ENCODE measurements at places on chromosomes 5 and 9.

DNA sequence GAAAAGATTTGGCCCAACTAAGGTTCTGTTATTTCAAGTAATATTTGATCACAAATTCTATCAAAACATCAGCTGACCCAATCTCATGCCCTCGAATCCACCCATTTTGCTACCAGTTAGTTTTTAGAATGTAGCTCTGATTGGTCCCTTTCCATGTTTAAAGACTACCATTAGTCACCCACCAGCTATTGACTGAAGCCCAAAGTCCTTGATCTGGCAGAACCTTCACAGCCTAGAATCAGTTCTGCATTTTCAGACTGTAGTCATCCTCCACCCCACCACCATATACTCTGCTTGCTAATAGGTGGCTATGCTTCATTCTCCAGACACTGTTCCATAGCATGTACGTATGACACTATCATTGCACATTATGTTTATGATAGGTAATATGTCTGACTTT is 182.2 kb upstream of the TARS1 start:
- DNase-seq, result no peak

- DNase-seq, result no peak
Observed at GRCh38 chr5:168786147-168786546, 207.0 kb upstream of the PANK3 start.

GRCh38 chr5:166883016-166883415 is 1408.4 kb upstream of the WWC1 start:
- DNase-seq, result no peak

DNA sequence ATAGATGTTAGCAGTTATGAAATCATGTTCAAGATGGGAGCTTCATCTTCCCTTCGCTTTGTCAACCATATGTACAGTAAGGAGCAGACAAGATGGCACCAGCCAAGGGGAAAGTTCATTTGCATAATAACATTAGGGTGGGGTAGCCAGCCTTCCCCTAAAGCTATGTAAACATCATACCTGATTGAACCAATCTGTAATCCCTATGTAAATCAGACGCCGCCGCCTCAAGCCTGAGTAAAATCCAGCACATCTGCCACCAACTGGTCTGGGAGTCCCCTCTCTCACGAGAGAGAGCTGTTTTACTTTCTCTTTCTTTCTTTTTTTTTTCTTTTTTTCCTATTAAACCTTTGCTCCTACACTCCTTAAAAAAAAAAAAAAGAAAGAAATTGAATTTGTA is 30.8 kb upstream of the REEP2 start:
- peak; percentile 14 for DNase-seq

DNA sequence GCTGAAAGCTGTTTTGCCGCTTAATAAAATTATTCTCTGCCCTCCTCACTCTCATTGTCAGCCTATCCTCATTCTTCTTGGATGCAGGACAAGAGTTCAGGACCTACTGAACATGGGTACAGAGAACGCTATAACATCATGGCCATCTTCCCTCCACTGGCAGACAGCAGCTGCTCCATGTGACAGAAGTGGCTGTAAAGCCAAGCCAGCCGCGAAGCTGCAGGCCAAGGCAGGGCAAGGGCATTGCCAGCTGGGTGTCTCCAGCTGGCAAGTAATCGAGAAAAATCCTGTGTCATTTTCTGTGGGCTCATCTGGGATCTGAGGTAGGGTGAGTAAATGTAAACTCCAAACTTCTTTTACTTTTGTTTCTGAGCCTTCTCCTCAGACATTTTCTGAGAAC is 84.8 kb downstream of the SLC25A46 start:
- DNase-seq, result no peak

- DNase-seq, result no peak
Observed at GRCh38 chr5:15560421-15560820, 60.4 kb downstream of the FBXL7 start.

DNA sequence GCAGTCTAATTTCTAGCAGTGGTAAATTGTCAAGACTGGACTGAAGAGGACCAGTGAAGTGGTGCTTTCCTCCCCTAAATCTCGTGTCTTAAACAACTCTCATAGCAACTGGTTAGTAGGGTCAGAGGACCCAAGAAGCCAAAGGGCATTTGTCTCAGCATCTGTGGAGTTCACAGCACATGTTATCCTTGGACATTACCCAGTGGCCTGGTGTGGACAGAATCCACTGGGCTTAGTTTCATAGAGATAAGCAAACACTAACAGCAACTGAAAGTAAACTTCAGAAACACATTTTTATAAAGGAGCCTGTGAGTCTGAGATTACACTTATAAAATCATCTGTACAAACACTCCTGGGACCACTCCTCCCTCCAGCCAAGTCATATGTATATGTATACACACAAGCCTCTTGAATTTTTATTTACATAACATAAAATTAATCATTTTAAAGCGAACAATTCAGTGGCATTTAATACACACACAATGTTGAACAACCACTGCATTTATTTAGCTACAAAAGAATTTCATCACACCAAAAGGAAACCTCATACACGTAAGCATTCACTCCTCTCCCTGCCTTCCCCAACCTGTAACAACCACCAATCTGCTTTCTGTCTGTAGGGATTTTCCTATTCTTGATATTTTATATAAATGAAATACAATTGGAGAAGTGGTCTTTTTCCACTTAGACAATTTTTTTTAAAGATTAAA is 457.8 kb downstream of the RASEF start:
- DNase-seq, result no peak

DNA sequence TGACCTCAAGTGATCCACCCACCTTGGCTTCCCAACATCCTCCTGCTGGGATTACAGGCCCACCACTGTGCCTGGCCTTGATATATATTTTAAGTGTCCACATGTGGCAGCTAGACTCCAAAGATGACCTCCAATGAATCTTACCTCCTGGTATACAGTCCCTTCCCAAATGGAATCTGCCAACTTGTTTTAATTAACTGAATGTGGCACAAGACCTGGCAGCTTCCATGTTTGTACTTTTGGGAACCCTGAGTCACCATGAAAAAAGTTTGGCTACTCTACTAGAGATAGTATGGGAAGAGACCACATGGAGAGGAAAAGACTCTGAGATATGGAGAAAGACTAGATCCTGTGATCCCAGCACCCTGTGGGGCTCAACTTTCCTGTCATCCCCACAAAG is 42.5 kb downstream of the CCL28 start:
- no peak for DNase-seq

DNA sequence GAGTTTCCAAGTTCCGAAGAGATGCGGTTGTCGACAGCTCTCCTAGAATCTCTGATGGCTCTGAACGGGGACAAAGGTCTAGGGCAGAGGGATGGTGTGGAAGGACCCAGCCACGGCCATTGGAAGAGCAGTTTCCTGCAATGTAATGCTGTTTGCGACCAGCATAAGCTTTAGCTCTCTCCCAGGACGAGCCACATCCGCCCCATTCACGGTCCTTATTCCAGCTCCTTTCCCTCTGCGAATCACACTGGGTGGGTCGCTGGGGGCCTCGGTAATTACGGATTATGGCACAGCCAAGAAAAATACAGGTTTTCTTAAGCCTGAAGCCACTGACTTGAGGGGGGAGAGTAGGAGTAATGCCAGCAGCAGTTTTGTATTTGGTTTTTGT is 22.7 kb downstream of the ANXA2R start:
- no peak for DNase-seq

- DNase-seq, result no peak
Observed at GRCh38 chr5:88830567-88830966, 52.4 kb downstream of the MEF2C start.

GRCh38 chr9:131447600-131447999 is 53.7 kb downstream of the PRRC2B start:
- no peak for DNase-seq

DNA sequence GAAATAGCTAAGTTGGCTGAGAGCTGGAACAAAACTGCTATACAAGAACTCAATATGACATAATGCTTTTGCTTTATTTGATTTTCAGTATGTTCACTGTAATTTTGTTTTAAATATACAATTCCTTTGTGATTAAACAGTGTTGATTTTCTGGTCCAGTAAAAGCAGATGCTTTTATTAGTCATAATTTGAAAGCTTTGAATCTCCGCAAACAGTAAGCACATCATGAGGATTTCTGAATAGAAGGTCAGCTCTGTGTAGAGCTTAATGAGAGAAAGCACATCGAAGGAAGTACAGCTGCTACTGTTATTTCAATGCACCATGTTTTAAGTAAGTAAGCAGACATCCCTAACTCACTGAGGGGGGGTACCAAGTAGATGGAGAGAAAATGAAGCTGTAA is 701.3 kb upstream of the ACO1 start:
- DNase-seq, result no peak

DNA sequence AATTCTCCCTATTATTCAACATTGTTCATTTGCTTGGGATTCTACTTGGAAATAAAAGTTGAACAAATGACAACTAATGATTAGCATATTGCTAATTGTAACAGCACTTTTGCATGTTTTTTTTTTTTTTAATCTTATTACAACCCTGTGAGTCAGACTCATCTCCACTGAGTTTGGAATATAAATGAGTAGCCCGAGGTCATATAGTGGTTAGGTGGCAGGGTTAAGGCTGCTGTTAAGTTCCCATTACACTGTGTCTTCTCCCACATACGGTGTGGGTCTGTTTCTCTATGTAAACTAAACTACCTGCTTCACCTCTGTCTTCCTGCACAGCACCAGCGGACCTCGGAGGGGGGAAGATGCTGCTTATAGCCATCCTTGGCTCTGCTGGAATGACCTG is 92.4 kb downstream of the EQTN start:
- no peak for DNase-seq

DNA sequence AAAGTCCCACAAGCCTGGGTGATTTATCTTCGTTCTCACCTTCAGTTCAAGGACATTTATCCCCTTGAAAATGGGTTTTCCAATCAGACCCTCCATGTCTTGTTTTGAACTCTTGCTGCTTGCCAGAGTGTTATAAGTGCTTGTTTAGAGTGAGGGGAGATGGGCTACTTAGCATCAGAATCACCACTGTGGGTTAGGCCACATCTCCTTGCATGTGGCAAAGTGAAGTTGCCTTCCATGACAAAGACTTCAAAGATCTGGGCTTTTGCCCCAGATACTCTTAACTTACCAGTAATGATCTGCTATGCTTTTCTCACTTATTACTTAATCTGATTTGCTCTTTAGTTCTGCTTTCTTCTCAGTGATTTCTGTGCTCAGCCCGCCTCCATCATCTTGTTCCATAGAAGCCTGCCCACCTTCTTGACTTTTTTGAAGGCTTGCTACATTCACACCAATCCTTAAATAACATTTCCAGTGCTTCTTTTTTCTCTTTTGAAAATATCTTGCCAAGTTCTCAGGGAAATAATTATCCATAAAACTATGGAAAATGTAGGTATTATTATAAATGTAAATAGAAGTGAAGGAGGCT is 39.0 kb downstream of the GPR21 start:
- DNase-seq, result no peak

- DNase-seq, result no peak
Observed at GRCh38 chr9:133864011-133864410, 125.9 kb upstream of the SARDH start.

- DNase-seq, result no peak
Observed at GRCh38 chr5:141958113-141958512, at the start of gene PCDH12. Gene PCDH12 (minus strand): TSS chr5:141958202. CDS start chr5:141957851, 351 bp downstream.

DNA sequence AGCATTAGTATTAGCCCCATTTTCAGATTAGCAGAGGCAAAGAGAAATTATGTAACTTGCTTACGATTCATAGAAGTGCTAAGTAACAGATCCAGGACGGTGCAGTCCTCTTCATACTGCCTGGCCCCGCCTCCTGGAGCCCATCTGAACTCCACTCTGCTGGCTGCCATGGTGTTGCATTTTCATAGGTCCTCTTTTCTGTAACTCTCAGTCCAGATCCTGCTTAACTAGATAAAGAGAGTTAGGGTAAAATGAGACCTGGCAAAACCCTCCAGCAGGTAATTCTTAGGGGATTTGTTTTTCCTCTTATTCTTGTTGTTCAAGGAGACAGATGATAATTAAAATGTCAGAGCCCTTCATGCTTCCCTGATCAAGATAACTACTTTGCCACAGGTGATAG is 135.1 kb upstream of the EFNA5 start:
- no peak for DNase-seq

DNA sequence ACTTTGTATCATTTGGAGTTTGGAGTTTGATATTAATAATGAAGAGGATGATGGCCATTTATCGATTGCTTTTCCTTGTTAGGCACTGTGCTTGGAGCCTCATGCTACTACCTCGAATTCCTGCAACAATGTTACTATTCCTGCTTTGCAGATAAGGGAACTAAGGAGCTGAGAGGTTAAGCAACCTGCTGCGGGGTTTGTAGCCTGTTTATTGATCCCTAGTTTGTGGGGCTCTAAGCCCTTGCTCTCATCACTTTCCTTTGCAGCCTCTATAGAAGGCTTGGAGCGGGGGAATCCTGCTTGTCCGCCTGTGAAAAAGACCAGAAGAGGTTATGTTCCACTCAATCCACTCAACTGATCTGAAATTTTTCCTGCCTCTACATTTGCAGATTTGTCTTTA is 15.8 kb downstream of the ARHGEF28 start:
- DNase-seq, result no peak

DNA sequence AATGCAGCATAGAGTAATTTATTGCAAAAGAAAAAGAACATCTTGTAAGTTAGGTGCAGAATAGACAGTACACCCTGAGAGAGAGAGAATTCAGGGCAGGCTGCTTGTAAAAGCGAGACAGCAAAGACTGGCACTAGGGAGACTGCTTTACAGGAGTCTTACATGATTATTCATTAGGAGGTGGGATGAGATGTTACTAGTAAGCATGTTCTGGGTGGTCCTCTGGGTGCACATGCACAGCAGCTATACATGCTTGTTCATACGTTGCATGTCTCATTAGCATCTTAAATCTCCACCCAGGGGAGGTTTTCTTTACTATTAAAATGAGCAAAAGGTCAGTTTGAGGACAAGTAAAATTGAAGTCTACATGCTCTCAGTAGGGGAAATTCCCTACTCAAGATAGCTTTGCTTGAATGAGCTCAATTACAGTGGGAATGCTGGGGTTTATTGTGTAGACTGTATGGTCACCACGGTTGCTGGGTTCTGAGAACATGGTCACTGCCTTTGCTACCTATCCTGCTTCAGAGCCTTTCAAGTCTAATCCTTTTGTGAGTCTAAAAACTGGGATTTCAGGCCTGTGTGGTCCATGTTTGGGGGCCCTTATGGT is 60.6 kb downstream of the RGS7BP start:
- no peak for DNase-seq

- DNase-seq, result no peak
Observed at GRCh38 chr5:76153271-76153670, 70.1 kb downstream of the SV2C start.

- no peak for DNase-seq
Observed at GRCh38 chr5:137617528-137618205, 118.2 kb downstream of the KLHL3 start.

GRCh38 chr5:149271195-149271715 is 404 bp upstream of the AFAP1L1 start:
- DNase-seq, result no peak

DNA sequence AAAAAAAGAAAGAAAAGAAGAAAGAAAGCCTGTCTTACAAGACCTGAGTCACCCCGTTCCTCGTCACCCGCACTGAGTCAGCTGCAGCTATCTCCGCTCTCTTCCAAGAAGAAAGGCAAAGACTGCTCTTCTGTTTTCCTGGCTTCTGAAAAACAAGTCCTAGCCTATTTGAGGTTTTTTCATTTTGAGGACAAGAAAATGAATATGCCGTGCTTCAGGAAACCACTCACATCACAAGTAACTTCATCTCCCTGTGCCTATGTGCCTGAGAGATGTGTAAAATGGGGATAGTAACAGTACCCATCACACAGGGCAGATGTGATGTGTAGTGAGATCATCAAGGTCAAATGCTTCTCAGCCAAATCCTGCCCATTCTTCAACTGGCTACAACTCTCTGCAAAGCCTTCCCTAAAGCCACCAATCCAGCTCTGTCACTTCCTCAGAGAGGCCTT is 78.4 kb downstream of the GLDC start:
- peak; percentile 36 for DNase-seq
